ENCODE measurements at places on chromosomes 7 and 10.
A peak's percentile ranks its signal among the peaks of the same experiment; 100 is the strongest.

DNA sequence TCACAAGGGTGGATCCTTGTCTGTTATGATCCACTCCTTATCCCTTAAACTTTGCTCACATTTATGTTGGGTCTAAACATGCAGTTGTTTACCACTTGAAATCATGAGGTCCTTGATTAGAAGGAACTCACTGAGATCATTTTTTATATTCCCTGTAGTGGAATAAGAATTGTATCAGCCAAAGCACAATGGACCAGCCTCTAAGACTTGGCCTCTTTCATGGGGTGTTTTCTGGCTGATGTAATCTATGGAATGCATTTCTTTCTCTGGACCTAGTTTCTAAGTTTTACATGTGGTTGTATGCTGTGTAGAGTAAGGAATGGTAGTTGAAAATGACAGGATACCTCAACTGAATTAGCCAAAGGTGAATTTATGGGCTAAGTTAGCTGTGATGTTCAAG, 376.6 kb downstream of the SORCS3 start:
- DNase-seq, result peak; percentile 24

GRCh38 chr7:81887098-81888090, 117.5 kb upstream of the HGF start:
- no peak for DNase-seq

DNA sequence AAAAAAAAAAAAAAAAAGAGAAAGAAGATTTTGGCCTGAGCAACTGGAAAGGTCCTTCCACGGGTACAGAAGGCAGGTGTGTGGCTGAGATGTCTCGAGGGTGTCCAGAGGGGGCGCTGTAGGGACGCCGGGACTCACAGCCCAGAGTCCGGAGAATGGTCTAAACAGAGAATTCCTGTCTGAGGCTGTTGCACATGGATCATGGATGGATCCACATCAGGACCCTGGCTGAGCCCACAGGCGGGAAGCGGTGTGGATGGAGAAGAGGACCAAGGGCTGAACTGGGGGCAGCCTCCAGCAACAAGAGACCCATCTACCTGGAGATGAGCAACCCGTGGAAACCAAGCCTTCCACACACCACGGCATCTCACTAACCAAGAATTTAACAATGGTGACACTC, 55.0 kb downstream of the PKD1L1 start:
- no peak for DNase-seq

- DNase-seq, result no peak
Measured at GRCh38 chr10:102621443-102622325, 22.6 kb upstream of the TRIM8 start.

- no peak for DNase-seq
Measured at GRCh38 chr7:45435846-45436245, 138.3 kb upstream of the ADCY1 start.

- no peak for DNase-seq
Measured at GRCh38 chr10:137031-137430, 1.8 kb downstream of the ZMYND11 start.

DNA sequence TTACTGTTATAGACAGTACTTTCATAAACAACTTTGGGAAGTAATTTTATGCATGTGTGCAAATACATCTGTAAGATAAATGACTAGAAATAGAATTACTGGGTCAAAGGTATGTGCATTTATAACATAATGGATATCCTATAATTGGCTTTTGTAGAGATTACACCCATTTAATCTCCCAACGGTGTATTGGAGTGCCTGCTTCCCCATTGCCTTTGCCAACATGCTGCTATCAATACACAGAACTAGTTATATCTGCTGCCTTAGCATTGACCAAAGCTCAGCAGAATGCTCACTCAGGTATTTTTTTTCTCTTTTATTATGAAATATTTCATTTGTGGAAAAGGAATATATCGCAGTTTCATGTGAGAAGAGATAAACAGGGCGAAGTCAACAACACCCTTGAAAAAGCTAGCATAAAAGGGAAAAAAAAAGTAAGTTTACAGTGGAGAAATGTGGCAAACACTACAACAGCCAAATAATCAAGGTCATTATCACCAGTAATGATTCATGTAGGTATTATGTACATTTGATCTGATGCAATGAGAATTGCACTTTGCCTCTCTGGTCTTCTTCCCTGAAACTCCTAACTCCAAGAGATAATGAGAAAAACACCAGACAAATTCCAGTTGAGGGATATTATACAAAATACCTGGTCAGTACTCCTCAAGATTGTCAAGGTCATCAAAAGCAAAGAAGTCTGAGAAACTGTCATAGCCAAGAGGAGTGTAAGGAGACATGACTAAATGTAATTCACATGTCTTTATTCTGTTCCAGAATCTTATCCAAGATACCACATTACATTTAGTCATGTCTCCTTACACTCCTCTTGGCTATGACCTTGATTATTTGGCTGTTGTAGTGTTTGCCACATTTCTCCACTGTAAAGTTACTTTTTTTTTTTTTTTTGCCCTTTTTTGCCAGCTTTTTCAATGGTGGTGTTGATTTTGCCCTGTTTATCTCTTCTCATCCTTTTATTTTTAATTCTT, 36.8 kb downstream of the MARCHF5 start:
- no peak for DNase-seq

DNA sequence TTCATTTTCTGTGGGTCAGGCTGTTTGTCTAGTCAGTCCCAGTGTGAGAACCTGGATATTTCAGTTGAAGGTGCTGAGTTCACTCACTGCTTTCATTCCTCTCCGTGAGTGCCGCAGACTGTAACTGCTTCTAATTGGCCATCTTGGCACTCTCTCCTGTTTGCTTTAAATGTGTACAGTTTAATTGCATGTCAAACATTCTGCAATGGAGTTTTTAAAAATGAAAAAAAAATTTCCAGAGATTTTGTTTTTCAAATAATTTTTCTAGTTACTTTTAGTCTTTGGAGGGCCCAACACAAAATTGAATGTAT, 87.8 kb downstream of the CCSER2 start:
- no peak for DNase-seq

DNA sequence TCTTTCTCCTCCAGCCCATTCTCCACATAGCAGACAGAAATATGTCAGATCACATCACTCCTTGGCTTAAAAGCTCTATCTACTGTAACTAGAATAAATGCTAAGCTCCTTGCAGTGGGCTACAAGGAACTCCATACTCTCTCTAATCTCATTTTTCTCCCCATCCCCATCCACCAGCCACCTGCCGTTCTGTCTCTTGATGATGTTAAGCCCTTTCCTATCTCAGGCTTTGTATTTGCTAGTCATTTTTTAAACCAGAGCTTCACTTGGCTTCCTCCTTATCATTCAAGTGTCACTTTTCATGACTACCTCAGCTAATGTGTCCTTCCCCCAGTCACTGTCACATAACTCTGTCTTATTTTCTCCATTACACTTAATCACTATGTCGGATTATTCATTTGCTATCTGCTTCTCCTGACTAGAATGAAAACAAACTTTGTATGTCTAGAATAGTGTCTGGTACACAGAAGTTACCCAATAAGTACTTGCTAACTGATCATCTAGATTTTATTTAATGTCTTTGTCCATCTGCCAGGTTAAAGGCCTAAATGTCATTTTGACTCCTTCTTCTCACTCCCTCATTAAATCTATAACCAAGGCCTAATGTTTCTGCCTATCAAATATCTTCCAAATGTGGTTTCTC, 87.2 kb upstream of the RPA3 start:
- DNase-seq, result no peak

GRCh38 chr7:26052706-26053105, 99.3 kb upstream of the NFE2L3 start:
- no peak for DNase-seq

GRCh38 chr10:116728526-116729096, 13.8 kb downstream of the HSPA12A start:
- DNase-seq, result no peak

GRCh38 chr7:135333200-135333599, 99.6 kb downstream of the STRA8 start:
- no peak for DNase-seq

- no peak for DNase-seq
Measured at GRCh38 chr10:110209926-110210673, 2.7 kb downstream of the MXI1 start.

GRCh38 chr7:108263425-108263824, 133.3 kb upstream of the LAMB4 start:
- peak; percentile 31 for DNase-seq

GRCh38 chr7:73963252-73963822, 64.6 kb upstream of the ELN start:
- no peak for DNase-seq

- no peak for DNase-seq
Measured at GRCh38 chr10:71257319-71257997, 45.1 kb downstream of the UNC5B start.

GRCh38 chr7:102287981-102288278, 1.3 kb downstream of the SH2B2 start:
- no peak for DNase-seq

DNA sequence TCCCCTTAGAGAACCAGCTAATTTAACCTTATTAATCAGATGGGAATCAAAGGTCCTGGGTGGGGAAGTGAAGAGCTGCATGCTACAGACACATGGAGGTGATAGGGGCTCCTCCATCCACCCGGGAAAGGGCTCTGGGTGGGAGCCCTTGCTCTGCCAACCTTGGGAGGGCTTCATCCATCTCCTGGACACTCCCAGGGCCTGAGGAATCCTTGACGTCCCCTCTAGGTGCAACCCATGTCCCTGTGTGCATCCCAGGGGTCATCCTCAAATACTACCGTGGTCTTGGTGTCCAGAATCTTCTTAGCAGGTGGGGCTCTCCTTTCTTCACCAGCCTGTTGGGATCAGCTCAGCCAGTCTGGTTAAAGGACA, 55.4 kb upstream of the IGFBP3 start:
- no peak for DNase-seq

Data from muscle of arm (tissue), 14 donors.